Naive thymus-derived CD4-positive, alpha-beta T cell (primary cell): ENCODE measurements at places on chromosomes 7 and 10.

- no peak for DNase-seq
These were observed 649.7 kb upstream of the ANKRD30A start for GRCh38 chr10:36475746-36476145.

GRCh38 chr7:80900583-80901576 is 18.0 kb downstream of the SEMA3C start:
- DNase-seq = no peak

DNA sequence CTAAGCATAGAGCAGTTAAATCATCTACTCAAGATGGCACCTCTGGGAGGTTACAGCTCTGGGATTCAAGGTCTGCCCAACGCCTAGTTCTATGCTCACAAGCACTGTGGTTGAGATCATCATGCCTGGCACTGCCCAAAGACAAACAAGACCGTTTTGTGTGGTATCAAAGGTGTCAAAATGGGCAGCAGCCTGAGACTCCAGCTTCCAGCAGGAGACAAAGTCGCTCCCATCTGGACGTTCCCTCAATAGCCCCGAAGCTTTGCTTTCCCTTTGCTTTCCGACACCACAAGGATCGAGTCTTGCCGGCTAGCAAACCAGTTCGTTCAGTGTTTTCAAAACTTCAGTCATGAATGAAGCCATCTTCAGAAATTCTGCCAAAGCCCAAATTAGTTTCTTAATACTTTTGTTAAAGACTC is 5.1 kb downstream of the HABP2 start:
- DNase-seq = no peak

DNA sequence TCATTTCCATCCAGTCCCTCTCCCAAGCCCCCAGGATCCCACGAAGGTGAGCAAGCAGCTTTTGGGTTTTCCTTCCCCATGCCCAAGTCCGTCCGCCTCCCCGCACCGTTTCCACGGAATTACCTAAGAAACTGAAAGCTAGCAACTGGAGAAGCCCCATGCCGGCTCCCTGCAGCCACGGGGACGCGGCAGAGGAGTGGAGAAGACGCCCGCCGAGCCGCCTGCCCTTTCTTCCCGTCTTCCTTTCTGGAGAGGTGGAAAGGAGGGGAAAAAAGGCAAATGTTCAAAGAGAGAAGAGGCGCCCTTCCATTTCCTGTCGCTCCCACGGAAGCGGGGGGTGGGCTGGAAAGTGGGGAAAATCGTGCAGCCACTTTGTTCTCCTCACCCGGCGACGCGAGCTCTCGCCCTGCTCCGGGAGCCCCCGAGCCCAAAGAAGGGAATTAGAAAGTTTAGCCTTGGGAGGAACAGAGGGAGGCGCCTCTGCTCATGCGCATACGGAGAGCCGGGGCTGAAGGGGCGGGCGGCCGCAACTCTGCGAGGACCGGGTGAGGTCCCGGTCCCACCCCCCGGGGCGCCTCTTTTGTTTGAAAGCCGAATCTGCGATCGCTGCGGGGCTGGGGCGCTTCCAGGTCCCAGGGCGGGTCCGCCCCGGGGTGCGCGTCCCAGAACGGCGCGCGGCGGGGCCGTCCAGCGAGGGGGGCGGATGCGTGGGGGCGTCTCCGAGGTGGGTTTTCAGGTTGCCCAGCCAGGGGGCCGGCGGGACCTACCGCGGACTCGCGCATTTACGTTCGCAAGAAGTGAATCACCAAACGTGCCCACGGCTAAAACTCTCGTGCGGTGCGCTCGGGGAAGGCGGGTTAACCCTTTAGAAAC is at the start of gene LAMB1:
Gene LAMB1, minus strand, starts transcription at position 436 of the 873 bp plus-strand sequence. Its CDS starts 276 bp downstream, at position 160.
- no peak for DNase-seq

GRCh38 chr7:139937715-139938114 is 108.7 kb downstream of the TBXAS1 start:
- no peak for DNase-seq

- no peak for DNase-seq
These were observed 31.5 kb upstream of the OR9A4 start for GRCh38 chr7:141884539-141885225.

DNA sequence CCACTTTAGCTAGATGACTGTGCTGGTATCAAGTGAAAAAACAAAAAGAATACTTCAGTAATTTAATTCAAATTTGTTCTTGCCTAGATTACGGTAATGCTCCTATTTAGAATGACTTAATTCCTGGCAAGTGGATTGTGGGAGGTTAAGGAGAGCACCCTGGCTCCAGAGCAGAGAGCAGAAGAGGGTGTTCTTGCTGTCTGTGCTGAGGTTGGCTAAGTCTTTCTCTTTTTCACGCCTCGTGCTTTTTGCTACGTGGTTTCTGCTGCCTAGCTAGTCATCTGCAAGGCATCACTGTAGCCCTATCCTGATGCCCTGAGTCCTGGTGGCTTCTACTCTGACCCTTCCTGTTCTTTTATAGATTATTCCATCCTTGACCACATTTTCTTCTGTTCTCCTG is 101.4 kb downstream of the INSYN2A start:
- DNase-seq = no peak
